A549 treated with GW870086 at 1 μM for 4 hours (cell line): ENCODE measurements at places on chromosomes 7 and 10. TPM values are rescaled to one million over a fixed set of nuclear protein-coding genes. Genes with fewer than 3 reads are reported as not detected.

SUGCT gene
- 0.77 to 2.4 TPM (median 1.0 TPM) in 5 replicates for total RNA-seq

LRMDA gene
- total RNA-seq = 2.6 to 6.6 TPM (median 5.3 TPM) in 5 replicates

STEAP4 gene
- 0.02 TPM in 1 of 5 replicates, not detected in the others for total RNA-seq

GRID2IP gene
- 0.03 TPM in 1 of 5 replicates, not detected in the others for total RNA-seq

EBF3 gene
- 0.10 to 0.27 TPM (median 0.18 TPM) in 5 replicates for total RNA-seq
